ENCODE measurements at places on chromosomes 1 and 21. TPM values are rescaled to one million over a fixed set of nuclear protein-coding genes. Genes with fewer than 3 reads are reported as not detected.

DNA sequence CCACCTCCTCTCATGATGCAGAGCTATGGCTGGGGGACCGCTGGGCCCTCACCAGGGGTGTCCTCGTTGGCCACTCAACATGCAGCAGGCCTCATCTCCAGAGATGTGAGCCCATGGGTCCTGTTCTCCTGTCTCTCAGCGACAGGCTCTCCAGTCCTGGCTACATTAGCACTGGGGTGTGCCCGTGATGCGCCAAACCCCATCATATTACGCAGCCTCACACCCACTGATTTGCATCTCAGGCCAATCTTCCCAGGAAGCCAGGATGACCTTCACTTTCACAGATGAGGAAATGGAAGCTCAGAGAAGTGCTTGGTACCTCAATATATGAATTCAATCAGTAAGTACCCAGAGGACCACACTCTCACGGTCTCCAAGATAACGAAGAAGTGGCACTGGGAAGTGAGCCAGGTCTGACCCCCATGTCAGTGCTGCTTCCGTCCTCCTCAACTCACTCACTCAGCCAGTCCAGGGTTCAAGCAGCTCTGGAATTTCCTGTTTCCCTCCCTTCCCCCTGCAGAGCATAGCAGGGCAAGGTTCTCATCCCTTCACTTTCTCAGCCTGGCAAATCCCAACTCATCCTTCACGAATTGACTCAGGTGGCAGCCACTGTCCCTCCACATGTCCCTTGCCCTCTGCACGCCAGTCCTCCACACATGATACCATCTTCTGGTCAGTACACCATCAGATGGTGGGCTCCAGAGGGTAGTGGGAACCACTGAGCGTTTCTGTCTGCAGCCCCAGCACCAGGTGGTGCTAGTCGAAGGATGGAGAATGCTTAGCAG lies 28.9 kb upstream of the EVA1B start:
- no peak for DNase-seq

DNA sequence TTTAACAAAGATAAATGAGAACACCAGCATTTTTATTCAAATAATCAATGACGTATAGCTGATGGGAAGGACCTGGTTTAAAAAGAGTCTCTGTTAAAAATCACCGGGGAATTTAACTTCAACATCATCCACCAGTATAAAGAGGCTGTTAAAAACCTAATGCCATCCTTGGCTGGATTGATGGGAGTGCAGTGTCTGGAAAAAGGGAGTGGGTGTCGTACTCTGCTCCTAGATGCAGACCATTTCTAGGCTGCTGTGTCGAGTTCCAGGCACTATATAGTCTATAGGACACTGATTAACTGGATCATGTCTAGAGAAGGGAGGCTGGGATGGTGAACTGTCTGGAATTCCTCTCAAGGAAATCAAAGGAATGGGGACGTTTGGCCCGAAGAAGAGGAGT lies 36.1 kb downstream of the DDX20 start:
- no peak for DNase-seq

DNA sequence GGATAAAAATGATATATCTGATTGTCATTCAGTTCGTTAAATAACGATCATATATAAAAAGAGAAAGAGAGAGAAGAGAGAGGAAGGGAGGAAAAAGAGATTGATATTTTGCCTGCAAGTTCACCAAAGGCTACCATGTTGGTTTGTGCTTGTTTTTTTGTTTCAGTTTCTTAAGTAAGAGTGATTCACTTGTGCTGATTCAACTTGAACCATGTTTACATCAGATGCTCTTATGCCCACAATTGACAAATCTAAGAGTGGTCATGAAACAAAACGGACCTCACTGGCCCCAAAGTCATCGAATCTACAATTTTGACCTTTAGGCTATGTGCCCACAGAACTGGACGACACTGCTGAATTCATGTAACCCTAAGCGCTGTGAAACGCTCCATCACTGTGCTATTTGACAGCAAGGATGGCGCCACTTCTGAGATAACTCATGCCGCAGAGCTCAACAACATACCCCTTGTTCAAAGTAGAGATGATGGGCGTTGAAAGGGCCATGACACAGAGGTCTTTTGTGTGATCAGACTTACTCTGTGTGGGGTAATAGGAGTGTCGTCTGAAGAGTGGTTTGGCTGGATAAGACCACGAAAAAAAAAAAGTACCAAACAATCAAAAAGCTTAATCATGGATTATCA lies 481.4 kb downstream of the SETD4 start:
- no peak for DNase-seq

DNA sequence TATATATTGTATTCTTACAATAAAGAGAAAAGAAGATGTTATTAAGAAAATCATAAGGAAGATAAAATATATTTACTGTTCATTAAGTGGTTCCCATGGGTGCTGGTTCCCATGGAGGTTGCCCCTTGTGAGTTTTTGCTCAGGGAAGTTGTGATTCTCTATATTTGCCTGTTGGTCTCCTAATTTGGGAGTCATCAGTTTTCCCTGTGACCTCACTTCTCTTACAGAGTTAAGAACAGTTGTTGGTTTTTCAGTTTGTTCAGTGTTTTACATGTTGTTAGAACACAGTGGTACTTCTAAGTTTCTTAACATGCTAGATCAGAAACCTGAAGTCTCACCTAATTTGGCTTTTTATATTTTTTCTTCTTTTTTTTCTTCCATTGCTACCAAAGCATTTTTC lies 109.2 kb downstream of the OSBPL9 start:
- no peak for DNase-seq

GRCh38 chr1:223248770-223249140 lies 105.7 kb upstream of the TLR5 start:
- DNase-seq: no peak

GRCh38 chr1:227945891-227946623 lies 1.7 kb downstream of the WNT9A start:
- peak; percentile 73 for DNase-seq

GRCh38 chr1:209391792-209392191 lies 191.7 kb upstream of the CAMK1G start:
- no peak for DNase-seq

DNA sequence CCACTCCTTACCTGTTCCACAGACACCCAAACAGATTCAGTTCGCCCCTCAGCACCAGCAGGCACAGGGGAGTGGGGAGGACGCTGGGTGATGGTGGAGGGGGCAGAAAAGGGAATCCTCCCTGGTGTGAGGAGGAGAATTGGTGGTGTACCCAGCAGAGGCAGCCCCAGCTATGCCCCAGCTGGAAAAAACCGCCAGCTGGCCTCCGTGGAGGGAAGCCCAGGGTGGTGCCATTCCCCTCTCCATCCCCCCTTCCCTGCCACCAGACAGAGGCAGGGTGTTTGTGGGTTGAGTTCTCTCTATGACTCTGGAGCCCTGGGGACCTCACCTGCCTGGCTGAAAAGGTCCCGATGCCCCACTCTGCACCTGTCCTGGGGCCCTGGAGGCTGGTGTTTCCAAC lies 27.9 kb downstream of the OPTC start:
- no peak for DNase-seq

DNA sequence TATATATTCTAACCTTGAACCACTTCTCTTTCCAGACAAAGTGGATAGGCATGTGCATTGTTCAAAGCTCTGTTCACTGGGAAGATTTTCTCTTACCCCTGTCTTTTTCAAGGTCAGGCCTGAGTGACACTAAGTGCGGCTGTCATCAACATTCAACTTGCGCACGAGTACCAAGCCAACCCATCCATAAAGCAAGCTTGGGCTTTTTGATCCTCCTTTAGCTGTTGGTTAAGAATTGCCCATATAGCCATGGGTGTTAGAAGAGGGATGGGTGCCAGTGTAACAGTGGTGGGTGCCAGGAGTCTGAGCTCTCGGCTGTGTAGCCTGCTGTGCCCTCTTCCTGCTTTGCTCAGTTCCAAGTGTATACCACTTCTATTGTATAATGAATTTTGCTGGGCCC lies 136.1 kb downstream of the GLUL start:
- DNase-seq: no peak

DNA sequence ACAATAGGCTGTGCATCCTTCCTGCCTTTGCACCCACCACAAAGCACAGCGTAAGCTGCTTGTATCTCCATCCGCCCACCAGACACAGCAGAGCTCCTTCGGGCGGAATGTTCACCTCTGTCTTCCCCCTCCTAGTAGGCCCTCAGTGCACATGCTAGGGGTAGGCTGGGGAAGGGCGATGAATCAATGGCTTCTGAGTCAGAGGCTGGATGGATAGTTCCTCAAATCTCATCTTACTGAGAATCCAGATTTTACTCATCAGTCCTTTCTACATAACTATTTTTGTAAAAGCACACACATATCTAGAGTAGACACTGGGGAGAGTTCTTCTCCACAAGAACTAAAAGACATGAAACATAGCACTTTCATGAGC lies 73.8 kb downstream of the BCAR3 start:
- DNase-seq: peak; percentile 26

- DNase-seq: no peak
These were observed 1206.0 kb upstream of the TMPRSS15 start for GRCh38 chr21:19609611-19610010.

DNA sequence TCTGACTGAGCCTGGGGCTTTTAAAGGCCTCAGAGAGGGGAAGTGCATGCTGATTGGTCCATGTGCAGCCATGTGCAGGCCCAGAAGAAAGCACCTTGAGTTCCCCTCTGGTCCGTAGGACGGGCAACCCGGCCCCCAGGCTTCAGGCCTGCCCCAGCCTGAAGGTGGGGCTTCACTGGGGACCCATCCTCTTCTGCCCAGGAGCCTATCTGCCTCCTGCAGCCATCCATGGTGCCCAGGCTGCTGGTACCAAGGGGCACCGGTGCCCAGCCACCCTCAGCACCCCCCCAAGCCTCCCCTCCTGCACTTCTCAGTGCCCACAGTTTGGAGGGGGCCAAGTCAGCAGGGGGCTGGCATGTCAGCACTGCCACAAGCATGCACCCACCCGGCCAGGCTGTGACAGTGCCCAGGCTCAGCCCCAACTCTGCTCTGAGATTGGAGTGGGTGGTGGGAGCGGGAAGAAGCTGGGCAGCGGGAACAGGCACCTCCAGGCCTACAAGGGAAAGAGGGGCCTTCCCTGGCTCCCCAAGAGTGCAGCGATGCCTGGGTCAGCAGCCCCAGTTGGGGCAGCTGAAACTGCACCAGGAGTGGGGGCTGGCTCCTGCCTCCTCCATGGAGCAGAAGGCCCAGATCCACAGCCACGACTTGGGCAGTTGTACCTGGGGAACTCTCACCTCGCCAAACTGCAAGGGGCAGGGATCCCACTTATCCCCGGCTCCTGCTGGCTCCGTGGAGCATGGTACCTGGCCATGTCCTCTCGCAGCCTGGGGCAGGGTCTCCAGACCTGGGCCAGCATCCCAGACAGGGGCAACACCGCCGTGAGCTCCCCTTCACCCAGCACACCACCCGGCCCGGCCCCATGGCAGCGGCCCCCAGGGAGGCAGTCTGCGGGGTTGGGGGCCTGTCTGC lies 11.7 kb downstream of the COL6A2 start:
- peak; percentile 64 for DNase-seq

- no peak for DNase-seq
These were observed 332.7 kb upstream of the SNX7 start for GRCh38 chr1:98328855-98329254.

Gene OLFML2B
- 8.0 TPM for polyA plus RNA-seq

Gene ATP5PO
- 234 TPM for polyA plus RNA-seq

Gene DHRS3
- polyA plus RNA-seq: 57.7 TPM

Gene KCNJ9
- polyA plus RNA-seq: not detected

Gene TDRD10
- polyA plus RNA-seq: 2.6 TPM

Gene CD1B
- polyA plus RNA-seq: not detected

Gene CD5L
- polyA plus RNA-seq: not detected

Gene HYI
- polyA plus RNA-seq: 190 TPM

Data from aorta (tissue), 5 donors.